Activated CD4-positive, alpha-beta T cell treated with anti-CD3 and anti-CD28 coated beads, Interleukin-2, amount 50 U/mL, for 1 hour (primary cell): ENCODE measurements at places on chromosomes 2 and 18.

- DNase-seq, result peak; percentile 74
Observed at GRCh38 chr2:234500394-234501006, 3.6 kb upstream of the ARL4C start.

GRCh38 chr18:27202741-27203140, 17.6 kb upstream of the CHST9 start:
- DNase-seq, result no peak

GRCh38 chr2:203492965-203493364, 42.1 kb downstream of the RAPH1 start:
- DNase-seq, result no peak

- no peak for DNase-seq
Observed at GRCh38 chr2:124911560-124911959, 886.5 kb downstream of the CNTNAP5 start.

DNA sequence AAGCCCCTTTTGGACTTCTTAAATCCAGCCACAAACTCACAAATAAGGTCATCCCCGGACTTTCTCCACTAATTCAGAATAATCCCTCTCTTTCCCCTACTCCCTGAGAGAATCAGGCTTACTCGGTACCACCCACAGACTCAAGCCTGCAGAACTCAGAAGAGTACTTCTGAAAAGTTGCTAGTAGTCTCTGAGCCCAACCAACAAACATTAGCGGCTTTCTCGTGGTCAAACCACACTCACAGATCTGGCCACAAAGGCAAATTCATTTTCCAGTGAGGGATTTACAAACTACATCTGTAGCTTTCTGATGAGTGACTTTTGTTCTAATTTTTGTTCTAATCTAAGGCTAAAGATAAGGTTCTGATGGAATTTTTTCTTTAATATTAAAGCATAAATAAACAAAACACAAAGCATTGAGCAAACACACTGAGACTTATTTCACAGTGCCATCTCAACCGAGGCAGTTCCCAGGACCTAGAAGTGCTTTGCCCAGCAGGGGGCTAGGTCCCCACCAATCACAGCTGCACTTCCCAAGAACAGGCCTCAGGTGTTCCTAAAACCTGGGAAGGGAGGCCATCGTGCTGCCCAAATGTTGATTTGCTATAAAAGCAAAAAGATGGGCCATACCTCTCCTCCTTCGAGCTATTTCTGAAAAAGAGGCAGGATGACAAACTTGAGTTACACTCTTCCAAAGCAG, 110.7 kb downstream of the COLEC12 start:
- no peak for DNase-seq

- DNase-seq, result no peak
Observed at GRCh38 chr18:74283646-74284045, 8.1 kb downstream of the CYB5A start.

DNA sequence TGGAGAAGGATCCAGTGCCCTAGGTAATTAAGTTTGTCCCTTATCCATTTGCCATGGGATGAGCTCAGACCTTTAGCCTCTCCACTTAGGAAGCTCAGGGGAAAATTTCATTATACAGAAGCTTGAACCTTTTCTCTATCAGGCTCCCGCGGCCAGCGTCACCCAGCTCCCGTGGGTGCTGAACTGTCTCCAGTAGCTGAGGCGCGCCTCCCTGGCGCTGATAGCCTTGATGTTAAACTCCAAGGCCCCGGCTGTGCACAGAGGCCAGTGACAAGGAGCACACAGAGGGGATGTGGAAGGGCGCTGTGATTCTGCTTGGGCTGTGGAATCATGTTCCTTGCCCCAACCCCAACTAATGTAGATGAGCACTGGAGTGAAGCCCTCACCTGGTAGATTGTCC, 50.8 kb downstream of the NRP2 start:
- no peak for DNase-seq

GRCh38 chr18:78838183-78838582, 141.4 kb upstream of the SALL3 start:
- no peak for DNase-seq

DNA sequence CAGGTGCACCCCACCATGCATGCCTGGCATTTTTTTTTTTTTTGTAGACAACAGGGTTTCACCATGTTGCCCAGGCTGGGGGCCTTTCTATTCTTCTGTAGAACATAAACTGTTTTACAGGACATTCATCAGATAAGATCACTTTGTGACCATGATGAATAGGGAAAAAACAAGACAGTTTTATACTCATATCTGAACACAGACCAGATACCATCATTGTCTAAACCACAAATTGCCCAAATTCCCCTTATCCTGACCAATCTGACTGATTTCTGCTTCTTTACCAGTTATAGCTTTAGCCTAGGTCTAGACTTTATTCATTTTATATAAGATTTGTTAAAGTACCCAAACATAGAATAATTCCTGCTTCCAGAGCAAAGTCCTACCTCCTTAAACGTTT, 1699.3 kb upstream of the TMEFF2 start:
- DNase-seq, result no peak

GRCh38 chr2:63092401-63092800, 41.8 kb downstream of the OTX1 start:
- no peak for DNase-seq
